Stimulated activated CD8-positive, alpha-beta memory T cell treated with anti-CD3 and anti-CD28 coated beads, Interleukin-4, amount 100 ng/mL, for 4 hours (primary cell): ENCODE measurements at places on chromosomes 7 and 10.

DNA sequence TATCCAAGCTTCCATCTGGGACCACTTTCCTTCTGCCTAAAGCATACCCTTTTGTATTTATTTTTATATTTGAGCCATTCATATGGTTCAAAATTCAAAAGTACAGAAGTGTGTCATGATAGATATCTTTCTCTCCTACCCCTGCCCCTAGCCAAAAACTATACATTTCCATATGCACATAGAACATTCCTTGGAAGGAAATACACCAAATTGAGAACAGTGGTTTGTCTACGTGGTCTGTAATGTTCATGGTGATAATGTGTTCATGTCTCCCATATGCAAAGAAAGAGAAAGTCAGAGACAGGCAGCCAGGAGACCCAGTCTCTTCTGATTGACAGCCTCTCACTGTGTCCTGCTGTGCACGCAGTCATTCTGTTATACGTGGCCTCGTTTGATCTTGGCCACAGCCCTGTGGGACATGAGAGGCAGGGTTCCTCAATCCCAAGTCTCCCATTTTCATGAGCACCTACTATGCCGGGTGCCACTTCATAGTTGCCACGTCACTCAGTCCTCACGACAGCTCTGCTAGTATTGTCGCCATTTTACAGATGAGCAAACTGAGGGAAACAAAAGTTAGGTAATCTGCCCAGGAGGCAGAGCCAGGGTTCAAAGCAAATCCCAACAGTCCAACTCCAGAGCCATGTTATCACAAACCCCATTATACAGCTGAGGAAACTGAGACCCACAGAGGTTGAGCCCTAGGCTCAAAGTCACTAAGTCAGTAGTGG is 8.0 kb upstream of the CDH23 start:
- no peak for DNase-seq

- DNase-seq: no peak
Observed at GRCh38 chr10:127353544-127353943, 157.2 kb upstream of the INSYN2A start.

DNA sequence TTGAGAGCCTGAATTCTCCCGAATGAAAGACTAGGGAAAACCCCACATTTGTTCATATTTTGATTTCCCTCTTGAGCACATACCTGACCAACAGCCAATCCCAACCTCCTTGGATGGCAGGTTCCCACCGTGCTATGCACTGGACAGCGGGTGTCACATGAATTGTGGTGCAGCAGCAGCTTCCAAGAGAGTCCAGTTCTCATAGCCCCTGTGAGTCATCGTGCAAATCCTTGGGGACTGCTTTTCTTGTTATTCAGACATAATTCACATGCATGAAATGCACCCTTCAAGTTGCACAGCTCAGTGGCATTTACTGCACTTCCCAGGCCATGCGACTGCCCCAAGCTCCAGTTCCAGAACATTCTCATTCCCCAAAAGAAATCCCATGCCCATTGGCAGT is 67.8 kb upstream of the PPP2R2D start:
- DNase-seq: no peak

- no peak for DNase-seq
Observed at GRCh38 chr10:12873172-12873571, 128.3 kb downstream of the CCDC3 start.

- no peak for DNase-seq
Observed at GRCh38 chr7:31049005-31049765, 2.9 kb upstream of the ADCYAP1R1 start.

GRCh38 chr7:47649919-47650318 is 68.0 kb upstream of the TNS3 start:
- no peak for DNase-seq

- DNase-seq: no peak
Observed at GRCh38 chr7:75986147-75986781, 8.1 kb downstream of the TMEM120A start.

- no peak for DNase-seq
Observed at GRCh38 chr10:18100669-18101068, 39.6 kb upstream of the CACNB2 start.

GRCh38 chr10:11344550-11344949 is 266.9 kb downstream of the USP6NL start:
- no peak for DNase-seq

DNA sequence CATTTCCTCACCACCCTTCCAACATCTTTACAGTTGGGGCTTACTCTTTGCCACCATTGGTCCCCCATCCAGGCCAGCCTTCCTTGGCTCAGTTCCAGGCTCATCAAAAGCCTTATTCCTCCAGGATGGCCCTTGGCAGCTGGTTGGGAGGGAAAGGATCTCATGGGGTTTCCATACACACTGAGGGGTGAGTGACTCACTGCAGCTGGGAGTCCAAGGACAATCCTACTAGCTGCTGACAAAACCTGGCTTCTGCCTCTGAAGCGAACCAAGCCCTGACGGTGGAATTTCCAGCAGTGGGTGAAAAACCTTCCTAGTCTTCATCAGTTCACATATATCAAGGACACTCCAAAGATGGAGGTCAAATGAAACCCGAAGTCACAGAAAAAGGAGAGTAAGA is 22.9 kb downstream of the CRHR2 start:
- DNase-seq: no peak

GRCh38 chr7:157402388-157402703 is 65.5 kb downstream of the DNAJB6 start:
- no peak for DNase-seq

DNA sequence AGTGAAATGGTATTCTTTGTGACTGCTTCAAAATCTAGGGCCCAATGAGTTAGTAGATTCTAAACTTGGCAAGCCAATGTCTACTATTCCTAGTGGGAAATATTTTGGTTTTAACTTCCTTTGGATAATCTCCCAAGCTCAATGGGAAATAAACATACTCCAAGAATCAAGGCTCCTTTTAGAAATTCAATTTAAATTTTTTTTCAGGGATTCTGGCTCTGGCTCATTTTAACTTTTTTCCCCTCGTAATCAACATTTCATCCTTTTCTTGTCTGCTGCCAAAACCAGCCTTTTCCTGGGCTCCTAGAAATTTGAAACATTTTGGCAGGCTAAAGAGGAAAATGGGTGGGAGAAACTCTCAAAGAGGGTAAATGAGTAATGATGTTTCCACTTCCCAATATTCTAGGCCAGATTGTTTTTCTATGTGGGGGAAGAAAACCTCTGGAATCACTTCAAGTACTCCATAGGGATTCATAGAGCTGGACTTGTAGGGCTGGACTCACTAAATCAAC is 85.6 kb upstream of the AGR3 start:
- no peak for DNase-seq

- DNase-seq: no peak
Observed at GRCh38 chr10:76150139-76150875, 718.9 kb downstream of the LRMDA start.

- no peak for DNase-seq
Observed at GRCh38 chr10:77643795-77644468, 6.3 kb upstream of the KCNMA1 start.

- DNase-seq: no peak
Observed at GRCh38 chr7:4621396-4621795, 60.7 kb upstream of the FOXK1 start.

DNA sequence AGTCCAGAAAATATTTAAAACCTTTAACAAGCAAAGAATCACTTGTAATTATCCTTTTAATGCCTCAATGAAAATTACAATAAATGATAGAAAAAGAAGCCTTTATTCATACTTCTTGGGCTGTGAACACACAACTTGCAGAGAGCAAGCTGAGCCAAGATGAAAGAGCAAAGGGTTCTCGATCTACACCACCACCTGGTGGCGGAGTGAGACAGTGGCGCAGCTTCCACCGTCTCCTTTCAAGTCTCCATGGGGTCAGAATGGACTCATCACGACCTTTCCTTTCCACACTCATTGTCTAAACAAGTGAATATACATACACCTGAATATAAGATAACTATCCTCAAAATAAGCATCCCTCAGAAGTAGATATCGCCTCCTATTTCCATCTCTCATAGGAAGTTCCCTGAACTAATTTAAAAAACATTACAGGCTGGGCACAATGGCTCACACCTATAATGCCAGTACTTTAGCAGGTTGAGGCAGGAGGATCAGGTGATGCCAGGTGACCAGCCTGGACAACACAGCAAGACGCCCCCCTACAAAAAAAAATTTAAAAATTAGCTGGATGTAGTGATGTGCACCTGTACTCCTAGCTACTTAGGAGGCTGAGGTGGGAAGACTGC is 40.7 kb downstream of the ATE1 start:
- DNase-seq: no peak

- no peak for DNase-seq
Observed at GRCh38 chr7:23247046-23247602, 549 bp downstream of the GPNMB start.

DNA sequence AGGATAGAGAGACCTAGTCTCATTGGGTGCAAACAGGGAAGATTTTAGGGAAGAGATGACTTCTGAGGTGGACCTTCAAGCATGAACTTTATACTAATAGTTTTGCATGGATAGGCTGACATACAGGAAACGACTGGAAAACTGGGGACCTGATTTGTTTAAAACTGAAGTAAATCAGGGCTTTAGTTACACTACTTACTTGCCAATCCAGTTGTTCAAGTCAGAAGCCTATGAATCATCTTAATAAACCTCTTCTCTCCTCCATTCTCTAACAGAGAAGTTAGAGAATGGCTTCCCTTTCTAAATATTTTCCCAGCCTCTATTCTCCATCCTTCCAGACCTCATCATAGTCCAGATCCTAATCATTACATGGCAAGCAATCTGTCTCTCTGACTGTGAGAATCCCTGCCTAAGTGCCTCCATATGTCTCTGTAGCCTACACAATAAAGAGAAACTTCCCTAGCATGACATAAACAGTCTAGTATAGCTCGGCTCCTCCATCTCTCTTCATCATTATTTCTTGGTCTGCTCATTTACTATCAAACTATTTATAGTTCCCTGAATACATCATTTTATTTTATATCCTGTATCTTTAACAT is 55.8 kb downstream of the PRKG1 start:
- DNase-seq: no peak

- DNase-seq: no peak
Observed at GRCh38 chr7:129828989-129829736, 123.6 kb downstream of the UBE2H start.

GRCh38 chr7:94142281-94142680 is 138.1 kb upstream of the BET1 start:
- DNase-seq: no peak

- DNase-seq: no peak
Observed at GRCh38 chr7:25580141-25580540, 351.9 kb upstream of the NPVF start.

- DNase-seq: no peak
Observed at GRCh38 chr7:40826411-40827221, 691.8 kb downstream of the SUGCT start.

GRCh38 chr7:131753620-131754222 is 197.3 kb upstream of the PODXL start:
- no peak for DNase-seq

- DNase-seq: no peak
Observed at GRCh38 chr10:52387744-52388143, 73.7 kb downstream of the DKK1 start.

GRCh38 chr7:156496363-156496769 is 144.2 kb upstream of the RNF32 start:
- no peak for DNase-seq

DNA sequence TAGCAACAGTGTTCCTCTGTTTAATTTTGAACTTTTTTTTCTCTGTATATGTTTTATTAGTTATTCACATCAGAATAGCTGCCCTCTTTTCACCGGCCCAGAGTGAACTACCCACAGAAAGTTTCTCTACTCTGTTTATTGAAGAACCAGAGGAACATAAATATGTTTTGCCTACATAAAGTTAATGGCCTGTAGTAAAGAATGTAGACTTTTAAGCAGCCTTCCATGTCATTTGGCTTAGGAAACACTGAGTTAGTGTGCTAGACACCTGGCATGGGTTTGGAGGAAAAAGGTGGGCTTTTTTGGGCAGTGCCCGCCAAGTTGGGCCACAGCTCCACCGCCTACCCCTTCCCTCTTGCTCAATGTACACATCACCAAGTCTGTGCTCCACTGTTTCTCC is 8.9 kb upstream of the MEST start:
- no peak for DNase-seq
